ENCODE measurements at places on chromosomes 1 and 21.

GRCh38 chr1:108865316-108865910 lies 8.5 kb upstream of the AKNAD1 start:
- DNase-seq = no peak

- DNase-seq = no peak
Observed at GRCh38 chr1:202593845-202594244, 116.4 kb downstream of the SYT2 start.

DNA sequence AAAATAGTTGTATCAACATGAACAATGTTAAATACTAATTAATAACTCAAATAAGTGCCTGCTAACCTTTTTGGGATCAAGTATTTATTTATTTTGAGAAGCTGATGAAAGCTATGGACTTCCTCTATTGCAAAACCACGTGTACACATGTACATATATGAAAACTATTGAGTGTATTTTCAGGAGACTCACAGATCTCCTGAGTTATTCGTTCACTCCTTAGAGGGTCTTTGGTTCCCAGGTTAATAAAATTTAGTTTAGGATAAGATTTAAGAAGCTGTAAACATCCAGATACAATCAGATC lies 130.5 kb downstream of the DISC1 start:
- DNase-seq = no peak

DNA sequence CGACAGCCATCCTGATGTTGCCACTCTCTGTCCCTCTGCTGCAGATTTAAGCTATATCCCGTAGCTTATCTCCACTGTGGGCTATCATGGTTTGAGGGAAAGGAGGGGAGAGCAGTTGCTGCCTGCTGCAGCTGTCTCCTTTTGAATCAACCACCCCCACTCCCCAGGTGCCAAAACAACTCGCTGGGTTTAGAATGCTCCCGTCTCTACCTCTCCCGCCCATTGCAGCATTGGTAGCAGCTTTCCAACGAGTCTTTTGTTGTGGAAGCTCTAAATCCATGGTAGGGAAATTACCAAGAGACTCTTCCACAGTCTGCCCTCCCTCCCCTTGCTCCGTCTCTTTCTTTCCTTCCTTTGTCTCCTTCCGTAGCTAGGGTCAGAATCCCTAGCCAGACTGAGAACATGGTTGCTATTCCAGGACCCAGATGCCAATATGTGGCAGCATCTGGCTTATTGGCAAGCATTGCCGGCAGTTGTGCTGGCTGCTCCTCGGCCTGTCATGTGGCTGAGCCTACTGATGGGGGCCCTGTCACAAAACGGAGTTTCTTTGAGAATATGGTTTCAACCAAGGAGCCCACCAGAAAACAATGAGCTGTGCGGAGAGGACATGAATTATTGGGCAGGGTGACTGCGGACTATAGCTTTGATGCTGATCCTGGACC lies 230.7 kb downstream of the RPS6KC1 start:
- DNase-seq = no peak

DNA sequence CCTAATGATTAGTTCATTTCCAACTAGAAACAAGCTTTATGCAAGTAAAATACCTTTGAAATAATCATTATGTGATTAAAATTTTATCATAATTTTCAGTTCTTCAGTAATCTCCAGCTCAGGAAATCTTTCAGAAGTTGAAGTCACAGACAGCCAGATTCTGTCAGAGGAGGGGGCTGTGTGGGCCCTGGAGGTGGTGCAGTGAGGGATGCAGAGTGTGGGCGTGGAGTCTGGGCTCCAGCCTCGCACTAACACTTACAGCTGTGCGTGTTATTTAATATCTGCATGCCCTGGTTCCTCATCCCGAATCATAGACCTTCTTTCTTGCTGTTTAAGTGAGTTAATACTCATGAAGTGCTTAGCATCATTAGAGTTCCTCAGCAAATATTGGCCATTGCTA lies 23.9 kb downstream of the WDR64 start:
- no peak for DNase-seq

GRCh38 chr1:43303471-43304313 lies 2.9 kb downstream of the TIE1 start:
- DNase-seq = no peak
